ENCODE measurements at places on chromosomes 7 and 10.
A peak's percentile ranks its signal among the peaks of the same experiment; 100 is the strongest.

- no peak for DNase-seq
Measured at GRCh38 chr10:21517134-21518031, 8.1 kb downstream of the SKIDA1 start.

GRCh38 chr7:47266131-47266706 lies 315.7 kb downstream of the TNS3 start:
- no peak for DNase-seq

DNA sequence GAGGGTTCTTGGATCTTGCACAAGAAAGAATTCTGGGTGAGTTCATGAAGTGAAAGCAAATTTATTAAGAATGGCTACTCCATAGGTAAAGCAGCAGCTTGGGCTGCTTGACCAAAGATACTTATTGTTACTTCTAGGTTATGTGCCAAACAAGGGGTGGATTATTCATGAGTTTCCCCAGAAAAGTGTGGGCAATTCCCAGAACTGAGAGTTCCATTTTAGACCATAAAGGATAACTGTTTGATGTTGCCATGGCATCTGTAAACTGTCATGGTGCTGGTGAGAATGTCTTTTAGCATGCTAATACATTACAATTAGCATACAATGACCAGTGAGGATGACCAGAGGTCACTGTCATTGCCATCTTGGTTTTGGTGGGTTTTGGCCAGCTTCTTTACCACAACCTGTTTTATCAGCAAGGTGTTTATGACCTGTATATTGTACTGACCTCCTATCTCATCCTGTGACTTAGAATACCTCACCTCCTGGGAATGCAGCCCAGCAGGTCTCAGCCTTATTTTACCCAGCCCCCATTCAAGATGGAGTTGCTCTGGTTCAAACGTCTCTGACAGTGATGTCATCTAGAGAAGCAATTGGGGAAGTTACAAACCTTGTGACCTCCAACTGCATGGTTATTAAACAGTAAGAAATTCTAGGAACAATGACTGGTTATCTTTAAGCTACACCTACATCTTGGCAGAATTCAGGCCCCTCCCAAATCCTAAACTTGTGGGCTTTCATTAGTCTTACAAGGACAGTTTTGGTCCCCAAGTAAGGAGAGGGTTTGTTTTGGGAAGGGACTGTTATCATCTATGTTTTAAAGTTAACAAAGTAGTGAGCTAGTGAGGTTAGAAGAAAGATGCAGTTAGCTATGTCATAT lies 48.0 kb upstream of the INHBA start:
- DNase-seq = no peak

DNA sequence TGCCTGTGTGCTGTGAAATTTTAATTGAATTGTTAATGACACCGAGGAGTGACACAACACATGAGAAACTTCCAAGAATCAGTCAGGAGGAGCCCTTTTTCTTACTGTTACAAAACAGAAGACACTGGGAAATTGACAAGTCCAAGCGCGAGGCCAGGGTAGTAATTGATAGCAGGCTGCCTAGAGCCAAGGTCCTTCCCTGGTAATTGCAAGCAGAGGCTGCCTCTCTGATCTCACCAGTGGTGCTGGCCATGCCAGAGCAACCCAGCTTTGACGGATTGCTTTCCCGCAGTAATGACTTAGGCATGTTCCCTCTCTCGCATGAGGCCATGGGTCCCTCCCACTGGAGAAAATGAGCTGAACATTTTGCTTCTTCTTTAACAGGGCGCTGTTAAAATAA lies 111.5 kb downstream of the LRMDA start:
- DNase-seq = no peak

DNA sequence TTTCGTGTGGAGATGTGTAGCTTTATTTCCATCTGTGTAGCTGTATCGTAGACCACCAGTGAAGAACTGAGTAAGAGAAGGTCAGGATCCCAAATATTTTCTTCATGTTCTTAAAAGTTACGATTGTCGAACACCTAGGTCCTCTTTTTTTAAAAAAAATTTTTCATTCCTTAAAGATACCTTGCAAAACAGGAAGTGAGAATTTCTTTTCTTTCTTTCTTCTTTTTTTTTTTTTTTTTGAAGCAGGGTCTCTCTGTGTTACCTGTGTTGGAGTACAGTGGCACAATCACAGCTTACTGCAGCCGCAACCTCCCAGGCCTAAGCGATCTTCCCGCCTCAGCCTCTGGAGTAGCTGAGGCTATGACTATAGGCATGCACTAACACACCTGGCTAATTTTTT lies 60.8 kb downstream of the PHTF2 start:
- no peak for DNase-seq

GRCh38 chr10:35855155-35855947 lies 213.3 kb upstream of the FZD8 start:
- no peak for DNase-seq

DNA sequence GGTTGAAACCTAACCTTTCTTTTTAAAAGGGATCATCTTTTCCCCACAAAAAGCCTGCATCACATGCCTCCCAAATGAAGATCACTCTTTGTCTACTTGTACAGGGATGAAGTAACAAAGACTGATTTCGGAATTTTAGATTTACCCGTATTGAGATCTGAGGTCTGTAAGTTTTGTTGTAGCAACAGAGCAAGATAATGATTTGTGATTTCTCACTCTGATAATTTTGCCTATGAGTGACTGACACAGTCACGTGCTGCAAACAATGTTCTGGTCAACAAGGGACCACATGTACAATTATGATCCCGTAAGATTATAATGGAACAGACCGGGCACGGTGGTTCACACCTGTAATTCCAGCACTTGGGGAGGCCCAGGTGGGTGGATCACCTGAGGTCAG lies 31.3 kb downstream of the ARL5B start:
- no peak for DNase-seq

DNA sequence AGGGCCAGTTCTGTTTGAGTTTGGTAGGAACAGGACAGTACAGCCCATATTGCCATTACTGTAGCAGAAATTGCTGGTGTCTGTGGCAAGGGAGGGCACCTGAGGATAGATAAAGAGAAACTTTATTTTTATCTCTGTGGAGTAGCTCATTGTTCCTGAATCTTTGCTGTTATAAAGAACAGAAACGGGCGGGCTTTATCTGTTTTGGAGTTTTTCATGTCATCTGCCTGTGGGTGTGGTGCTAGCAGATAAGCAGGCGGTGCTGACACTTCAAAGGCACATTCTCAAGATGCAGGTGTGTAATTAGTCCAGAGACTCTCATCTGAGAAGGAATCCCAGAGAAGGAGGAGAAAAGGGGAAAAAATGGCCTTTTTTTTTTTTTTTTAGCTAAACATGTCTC lies 11.5 kb downstream of the ZNF273 start:
- DNase-seq = no peak

DNA sequence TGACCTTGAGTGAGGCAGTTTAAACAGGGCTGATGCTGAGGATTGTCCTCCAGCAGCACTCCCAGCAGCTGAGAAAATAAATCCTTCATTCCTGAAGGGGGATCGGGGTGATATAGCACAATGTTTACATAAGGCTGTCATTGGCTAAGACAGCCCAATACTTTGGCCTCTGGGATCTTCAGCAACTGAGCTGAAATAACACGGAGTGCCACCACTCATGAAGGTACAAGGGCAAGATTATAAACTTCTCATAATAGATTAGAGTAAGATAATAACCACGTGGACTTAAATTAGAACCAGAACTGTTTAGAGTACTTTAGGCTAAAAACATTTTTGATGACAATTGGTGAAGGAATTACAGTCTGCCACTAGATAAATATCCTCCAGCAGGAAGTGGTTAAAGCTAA lies 70.0 kb upstream of the PAPSS2 start:
- no peak for DNase-seq

DNA sequence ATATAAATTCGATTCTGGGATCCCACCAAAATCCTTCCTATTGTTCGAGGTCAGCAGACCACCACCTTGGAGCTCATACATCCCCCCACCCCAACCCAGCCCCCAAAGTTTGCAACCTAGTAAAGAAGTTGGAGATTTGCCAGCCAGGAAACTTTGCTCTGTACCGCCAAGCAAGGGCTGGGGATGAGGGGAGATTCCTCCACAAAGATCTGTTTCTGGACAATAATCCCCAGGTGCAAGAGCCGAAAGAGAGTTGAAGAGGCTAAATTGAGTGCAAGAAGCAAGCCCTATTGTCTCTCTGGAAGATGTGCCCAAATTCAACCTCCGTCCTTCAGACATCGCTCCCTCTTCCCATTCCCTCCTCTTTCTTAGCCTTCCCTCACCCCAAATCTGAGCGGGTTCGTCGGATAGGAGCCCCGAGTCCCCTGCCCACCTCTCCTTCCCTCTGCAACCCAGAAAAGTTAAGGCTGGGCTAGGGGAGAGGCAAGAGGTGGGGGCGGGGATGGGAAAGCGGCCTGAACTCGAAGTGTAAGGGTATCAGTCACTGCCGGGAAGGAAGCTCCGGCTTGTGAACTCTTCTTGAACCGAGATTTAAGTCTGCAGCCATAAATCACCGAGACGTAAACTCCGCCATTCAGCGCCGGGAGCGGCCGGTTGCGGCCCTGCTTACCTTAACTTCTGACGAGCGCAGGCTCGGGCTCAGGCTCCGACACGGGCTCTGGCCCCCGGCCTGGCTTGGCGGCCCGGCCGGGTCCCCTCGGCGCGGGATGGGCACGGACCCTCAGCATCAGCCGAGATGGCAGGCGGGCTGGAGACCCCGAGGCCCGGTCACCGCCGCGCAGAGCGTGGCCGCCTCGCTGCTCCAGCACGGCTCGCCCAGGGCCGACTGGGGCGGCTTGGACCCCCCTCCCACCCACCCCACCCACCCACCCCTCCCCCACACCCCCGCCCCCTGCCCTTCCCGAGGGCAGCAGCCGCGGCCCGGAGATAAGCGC lies 10.8 kb upstream of the HOXA2 start:
- no peak for DNase-seq

- peak; percentile 52 for DNase-seq
Measured at GRCh38 chr7:128059143-128059988, 28.1 kb upstream of the LRRC4 start.

GRCh38 chr7:81410471-81411117 lies 359.3 kb downstream of the HGF start:
- DNase-seq = no peak

- no peak for DNase-seq
Measured at GRCh38 chr7:84688671-84689070, 494.1 kb upstream of the SEMA3A start.

- no peak for DNase-seq
Measured at GRCh38 chr7:76217942-76218566, 16.4 kb downstream of the SRRM3 start.

DNA sequence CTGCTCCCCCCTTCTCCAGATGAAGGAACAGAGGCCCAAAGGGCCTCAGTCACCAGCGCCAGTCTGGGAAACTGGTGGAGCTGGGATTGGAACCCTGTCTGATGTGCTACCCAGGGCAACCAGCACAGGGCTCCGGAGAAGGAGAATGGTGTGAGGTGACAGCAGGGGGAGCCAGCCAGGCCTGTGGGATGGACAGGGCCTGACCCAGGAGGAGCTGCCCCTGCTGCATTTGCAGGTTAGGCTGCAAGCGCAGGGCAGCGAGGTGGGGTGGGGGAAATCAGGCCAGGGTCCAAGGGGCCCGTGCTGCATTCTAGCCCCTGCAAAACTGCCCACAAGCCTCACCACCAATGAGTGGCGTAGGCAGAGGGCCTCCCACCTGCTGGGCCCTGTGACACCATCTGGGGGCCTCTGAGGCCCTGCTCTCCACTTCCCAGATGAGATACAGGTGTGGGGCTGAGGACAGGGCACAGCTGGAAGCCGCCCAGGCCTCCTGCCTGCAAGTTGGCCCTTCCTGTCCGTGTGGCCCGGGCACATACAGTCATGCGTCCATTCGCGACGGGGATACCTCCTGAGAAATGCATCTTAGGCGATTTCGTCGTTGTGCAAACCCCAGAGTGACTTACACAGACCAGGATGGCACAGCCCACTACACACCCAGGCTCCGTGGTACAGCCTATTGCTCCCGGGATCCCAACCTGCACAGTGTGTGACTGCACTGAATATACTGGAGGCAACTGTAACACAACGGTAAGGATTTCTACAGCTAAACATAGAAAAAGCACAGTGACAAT lies 45.3 kb downstream of the RASGEF1A start:
- DNase-seq = no peak

GRCh38 chr7:99111591-99111990 lies 32.3 kb downstream of the SMURF1 start:
- DNase-seq = no peak
